GM04503 (cell line): ENCODE measurements at places on chromosomes 11 and 22.

DNA sequence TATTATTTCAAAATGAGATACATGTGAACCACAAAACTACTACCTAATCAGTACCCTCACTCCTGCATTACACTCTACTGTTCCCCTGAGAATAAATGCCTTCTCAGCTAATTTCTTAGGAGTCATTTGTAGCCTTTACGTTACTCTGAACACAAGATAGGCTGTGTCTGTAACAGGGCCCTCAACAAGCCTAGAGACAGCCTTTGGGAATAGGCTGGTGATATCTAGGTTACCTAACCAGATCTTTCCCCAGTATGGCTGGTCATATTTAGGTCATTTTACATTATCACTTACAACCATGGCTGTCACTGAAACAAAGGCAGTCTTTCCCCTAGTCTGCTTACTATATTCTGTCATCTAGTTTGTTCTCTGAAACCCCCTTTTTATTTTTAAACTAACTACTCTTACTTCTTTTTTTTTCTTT lies 14.2 kb downstream of the ATM start:
- no peak for DNase-seq

- DNase-seq: no peak
Observed at GRCh38 chr22:45318558-45319323, 9.0 kb downstream of the FAM118A start.

GRCh38 chr11:78300108-78300839 lies 111.6 kb downstream of the USP35 start:
- DNase-seq: no peak

DNA sequence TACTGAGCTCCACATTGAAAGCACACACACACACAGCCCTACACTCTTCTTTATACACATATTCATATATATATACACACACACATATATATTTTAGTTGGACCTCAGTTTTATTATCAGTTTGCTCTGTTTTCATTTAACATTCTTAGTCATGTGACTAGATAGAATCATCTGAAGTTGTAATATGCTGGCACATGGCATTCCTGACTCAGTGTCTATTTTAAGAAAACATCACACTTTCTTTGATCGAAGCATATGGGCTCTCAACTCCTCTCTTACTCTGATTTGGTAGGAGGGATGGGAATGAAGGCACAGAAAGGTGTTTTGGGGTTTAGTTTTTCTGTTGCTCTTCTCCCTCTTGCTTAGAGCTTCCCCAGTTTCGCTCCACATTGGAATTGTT lies 24.8 kb downstream of the AMOTL1 start:
- DNase-seq: no peak

DNA sequence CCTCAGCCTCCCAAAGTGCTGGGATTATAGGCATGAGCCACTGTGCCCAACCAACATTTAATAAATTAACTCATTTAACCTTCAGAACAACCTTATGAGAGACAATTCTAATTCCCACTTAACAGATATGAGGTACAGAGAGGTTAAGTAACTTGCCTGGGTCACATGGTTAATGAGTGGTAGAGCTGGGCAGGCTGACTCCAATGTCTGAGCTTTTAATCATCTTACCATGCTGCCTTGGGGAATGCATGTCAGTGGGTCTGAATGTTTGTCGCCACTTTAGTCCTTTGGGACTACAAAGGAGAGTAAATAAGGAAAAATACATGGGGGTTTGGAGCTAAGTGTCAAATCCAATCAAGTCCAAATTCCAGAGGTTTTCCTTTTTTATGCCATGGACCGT lies 11.2 kb upstream of the PIK3C2A start:
- DNase-seq: no peak

- DNase-seq: no peak
Observed at GRCh38 chr22:20117633-20118299, 740 bp upstream of the TRMT2A start.

DNA sequence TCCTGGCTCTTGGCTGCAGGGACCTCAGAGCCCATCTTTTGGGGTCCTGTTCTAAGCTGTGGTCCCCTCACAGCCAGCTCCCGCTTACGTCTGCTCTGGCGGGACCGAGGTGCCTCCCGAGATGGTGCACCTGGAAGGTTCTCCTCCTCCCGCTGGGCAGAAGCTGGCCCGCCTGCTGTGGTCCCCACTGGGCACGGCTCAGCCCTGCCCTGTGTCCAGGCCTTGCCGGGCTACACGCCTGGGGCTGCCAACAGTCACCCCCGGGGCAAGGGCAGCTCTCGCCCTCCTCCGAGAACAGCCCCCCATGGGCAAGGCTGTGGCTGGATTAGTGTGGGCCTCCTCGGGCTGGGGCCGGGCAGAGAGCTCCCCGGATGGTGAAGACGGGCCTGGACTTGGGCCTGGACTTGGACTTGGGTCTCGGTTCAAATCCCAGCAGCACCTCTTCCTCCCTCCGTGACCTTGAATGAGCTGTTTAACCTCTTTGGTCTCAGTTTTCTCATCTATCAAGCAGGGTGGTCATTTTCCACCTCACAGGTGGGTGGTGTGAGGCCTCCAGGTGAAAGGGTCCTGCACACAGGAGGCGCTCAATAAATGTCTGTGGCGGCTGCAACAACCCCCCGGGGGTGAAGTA lies 998 bp downstream of the BAIAP2L2 start:
- DNase-seq: no peak
